ENCODE measurements at places on chromosomes 2 and 18.

DNA sequence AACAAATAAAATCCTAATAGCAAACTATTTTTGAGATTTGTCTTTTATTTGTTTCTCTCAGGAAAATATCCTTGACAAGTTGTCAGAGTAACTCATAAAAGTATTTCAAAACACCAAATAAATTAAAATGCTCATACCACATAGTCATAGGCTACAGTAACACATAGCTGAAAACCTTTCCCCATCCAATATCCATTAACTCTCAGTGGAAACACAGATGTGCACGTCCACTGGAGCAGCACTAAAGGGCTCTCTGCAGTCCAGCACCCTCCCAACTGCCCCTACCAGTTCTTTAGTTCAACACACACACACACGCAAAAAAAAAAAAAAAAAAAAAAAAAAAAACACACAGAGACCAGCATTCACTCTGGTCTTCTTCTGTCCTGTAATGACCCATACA lies 879 bp upstream of the XDH start:
- H3K36me3 ChIP-seq, result no peaks in the 10 kb centered on the region
- no peaks in the 10 kb centered on the region for H3K4me1 ChIP-seq
- no peak overlapping the region for H3K4me3 ChIP-seq

DNA sequence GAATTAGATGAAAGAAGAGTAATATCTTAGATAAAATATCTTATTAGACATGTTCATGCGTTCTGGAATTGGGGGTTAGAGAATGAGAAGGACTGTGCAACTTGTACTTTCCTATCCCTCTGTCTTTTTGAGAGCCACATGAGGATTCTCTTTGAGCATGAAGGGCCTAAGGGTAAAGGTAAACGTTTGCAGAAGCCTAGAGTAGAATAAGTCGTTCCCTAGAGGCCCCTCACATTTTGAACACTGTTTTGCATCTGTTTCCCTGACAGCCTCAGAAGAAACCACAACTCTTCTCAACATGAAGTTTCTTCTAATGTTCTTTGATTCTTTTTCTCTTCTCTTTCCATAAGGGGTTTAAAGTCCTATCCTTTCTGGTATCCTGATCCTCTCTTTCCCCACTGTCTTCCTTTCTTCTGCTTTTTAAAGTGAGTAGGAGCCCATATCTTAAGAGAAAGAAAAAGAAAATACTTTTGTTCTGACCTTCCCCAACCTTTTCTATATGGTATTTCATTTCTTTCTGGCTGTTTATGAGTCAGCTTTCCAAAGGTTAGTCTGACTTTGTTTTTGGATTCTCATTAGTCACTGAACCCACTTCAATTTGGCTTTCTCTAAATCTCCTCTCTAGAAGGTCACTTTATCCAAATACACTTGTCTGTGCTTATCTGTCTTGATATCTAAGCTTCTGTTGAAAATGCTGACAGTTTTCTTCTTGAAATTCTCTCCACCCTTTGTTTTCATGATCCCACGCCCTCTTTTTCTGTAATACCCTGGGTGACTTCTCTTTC lies 34.8 kb downstream of the PPP1R1C start:
- no peaks in the 10 kb centered on the region for H3K4me1 ChIP-seq
- no peaks in the 10 kb centered on the region for H3K36me3 ChIP-seq
- H3K27me3 ChIP-seq, result no peaks in the 10 kb centered on the region
- no peak overlapping the region for H3K4me3 ChIP-seq
- DNase-seq, result no peak

- H3K27ac ChIP-seq, result no peak overlapping the region
- peaks cover 8% of the 10 kb centered on the region for H3K27me3 ChIP-seq
- no peak for DNase-seq
These were observed 231.2 kb upstream of the RAB6C start for GRCh38 chr2:129748250-129748649.

DNA sequence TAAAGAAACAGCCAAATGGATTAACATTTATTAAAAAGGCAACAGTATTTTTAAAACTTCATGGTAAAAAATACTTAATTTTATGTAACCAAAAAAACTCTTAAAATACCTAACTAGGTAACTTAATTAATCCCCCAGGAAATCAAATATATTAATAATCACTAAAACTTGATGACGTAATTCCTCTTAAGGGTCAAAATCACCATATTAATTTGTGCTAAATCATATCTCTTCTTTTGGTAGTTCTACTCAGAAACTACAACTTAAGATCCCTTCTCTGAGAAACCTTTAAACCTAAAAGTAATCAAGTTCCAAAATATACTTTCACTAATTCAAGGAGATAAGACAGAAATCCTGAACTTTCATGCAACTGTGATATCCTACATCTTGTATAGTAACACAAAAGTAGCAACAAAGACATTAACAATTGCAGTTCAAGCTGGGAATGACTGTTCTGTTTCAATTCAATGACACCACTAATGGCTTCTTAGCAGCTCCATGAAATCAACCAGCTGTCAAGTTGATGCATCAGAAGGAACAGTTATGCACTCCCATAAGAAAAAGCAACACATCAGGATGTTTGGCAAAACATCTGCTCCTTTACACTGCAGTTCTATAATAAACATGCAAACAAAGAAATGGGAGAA lies 4.0 kb downstream of the BAZ2B start:
- H3K27me3 ChIP-seq, result no peaks in the 10 kb centered on the region
- peak; percentile 16 for DNase-seq
- peak overlapping the region; percentile 50 for H3K27ac ChIP-seq
- no peaks in the 10 kb centered on the region for H3K36me3 ChIP-seq
- peaks cover 5% of the 10 kb centered on the region for H3K4me1 ChIP-seq

- H3K4me3 ChIP-seq, result no peak overlapping the region
- H3K27ac ChIP-seq, result no peak overlapping the region
- H3K4me1 ChIP-seq, result no peaks in the 10 kb centered on the region
- no peaks in the 10 kb centered on the region for H3K36me3 ChIP-seq
- no peak for DNase-seq
These were observed 425.3 kb downstream of the ZNF521 start for GRCh38 chr18:24926649-24927048.

DNA sequence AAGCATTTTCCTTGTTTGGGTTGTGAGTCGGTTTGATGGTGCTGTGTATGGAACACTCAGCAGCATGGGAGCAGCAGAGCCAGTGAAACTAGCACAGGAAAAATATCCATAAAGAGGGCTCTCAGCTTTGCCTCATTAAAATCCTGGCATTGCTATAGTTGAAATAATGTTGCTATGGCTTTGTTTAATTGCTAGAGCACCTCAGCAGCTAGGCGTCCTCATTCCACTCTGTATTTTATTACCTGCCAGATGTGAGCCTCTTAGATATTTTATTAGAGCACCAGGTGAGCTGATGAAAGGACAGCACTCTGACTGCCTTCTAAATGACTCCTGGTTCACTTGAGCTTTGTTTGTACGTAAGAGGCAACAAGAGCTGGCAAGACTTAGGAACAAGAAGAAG lies 232.4 kb downstream of the MTX2 start:
- no peak overlapping the region for H3K27ac ChIP-seq
- no peaks in the 10 kb centered on the region for H3K36me3 ChIP-seq
- H3K4me1 ChIP-seq, result no peaks in the 10 kb centered on the region
- H3K4me3 ChIP-seq, result no peak overlapping the region

- H3K27ac ChIP-seq, result peak overlapping the region; percentile 41
- H3K4me1 ChIP-seq, result peaks cover 16% of the 10 kb centered on the region
- no peaks in the 10 kb centered on the region for H3K36me3 ChIP-seq
- H3K4me3 ChIP-seq, result no peak overlapping the region
- DNase-seq, result peak; percentile 67
- H3K27me3 ChIP-seq, result no peaks in the 10 kb centered on the region
These were observed 48.5 kb downstream of the SMAD7 start for GRCh38 chr18:48902023-48902855.

DNA sequence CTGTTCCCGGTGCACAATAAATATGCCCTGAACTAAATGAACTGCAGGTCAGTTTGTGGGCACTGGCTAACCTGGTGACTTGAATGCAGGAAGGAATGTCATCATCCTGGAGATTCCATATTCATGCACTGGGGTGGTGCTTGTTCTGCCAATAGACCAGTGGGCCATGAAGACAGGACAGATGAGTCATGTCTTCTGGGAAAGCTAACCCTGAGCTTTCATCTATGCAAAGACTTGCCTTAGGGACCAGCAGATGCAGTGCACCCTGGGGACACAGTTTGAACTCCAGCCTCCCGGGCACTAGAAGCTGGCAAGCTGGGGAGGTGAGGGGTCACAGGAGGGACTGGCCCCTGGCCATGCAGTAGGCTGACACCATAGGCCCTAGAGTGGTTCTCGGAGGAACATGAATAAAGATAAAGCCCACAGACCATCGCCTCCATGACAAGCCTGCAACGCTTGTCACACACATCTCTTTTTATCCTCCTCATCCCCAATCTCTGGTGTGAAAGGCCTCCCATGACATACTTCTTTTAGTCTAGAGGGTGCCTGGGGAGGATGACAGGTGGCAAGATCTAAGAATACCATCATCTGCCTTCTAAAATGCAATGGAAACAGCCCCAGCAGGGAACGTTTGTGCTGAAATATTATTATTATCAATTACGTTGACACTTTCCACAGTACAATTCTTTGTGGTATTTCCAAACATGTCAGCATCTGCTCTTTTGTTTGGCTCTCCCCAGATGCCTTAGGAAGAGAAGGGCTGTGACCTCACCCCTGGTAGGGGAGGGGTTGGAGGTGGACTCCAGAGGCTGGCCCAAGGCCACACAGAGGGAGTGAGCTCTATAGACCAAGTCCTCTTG lies 267.4 kb upstream of the RAB6C start:
- H3K36me3 ChIP-seq, result no peaks in the 10 kb centered on the region
- no peak for DNase-seq
- H3K4me3 ChIP-seq, result no peak overlapping the region
- no peak overlapping the region for H3K27ac ChIP-seq
- H3K27me3 ChIP-seq, result peaks cover 17% of the 10 kb centered on the region

DNA sequence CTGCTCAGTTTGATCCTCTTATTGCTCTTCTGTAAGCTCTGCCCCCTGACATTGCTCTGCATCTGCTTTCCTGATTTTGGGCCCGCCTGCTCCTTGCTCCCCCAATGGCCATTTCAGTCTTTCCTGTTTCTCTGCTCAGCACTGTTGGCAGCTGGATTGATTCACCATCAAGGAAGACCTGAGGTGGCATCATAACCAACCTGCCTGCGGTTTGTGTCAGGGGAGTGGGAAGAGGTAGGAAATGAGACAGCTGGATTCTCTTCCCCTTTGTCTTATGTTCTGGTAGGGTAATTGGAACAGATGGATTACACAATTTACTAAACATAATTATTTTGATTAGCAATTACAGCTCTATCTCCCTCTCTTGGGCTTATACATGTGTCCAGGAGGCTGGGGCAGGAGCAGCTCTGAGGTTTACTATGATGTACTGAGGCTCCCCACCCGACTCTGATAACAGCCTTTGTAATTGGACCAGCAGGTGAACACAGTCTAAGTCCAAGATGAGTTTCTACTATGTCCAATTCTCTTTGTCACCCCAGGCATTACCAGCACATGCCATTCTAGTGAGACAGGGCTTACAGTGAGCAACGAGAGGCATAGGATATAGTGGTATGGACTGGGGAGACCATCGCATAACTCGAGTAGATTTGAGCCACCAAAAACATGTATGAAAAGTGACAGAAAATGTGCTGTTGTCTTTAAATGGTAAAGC lies 151.8 kb upstream of the MMADHC start:
- no peak overlapping the region for H3K27ac ChIP-seq
- no peaks in the 10 kb centered on the region for H3K4me1 ChIP-seq
- H3K27me3 ChIP-seq, result no peaks in the 10 kb centered on the region
- DNase-seq, result no peak

GRCh38 chr2:150653351-150653750 lies 165.9 kb upstream of the RND3 start:
- no peaks in the 10 kb centered on the region for H3K4me1 ChIP-seq
- H3K36me3 ChIP-seq, result no peaks in the 10 kb centered on the region
- H3K27me3 ChIP-seq, result no peaks in the 10 kb centered on the region
- DNase-seq, result no peak
- H3K27ac ChIP-seq, result no peak overlapping the region

DNA sequence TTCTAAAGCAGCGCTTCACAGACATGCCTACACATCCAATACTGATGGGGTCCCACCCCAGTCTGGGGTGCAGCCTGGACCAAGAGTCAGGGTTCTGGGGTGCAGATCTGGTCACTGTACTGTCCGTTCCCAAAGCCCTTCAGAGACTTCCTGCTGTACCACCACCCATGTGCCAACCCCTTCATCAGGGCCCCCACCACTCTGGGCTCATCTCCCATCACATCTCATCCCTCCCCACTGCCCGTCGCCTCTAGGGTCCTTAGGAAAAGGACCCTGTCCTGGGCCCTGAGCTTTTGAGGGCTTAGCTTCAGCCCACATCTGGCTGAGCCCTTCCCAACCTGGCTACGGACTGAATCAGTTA lies 37.9 kb upstream of the ID2 start:
- peaks cover 24% of the 10 kb centered on the region for H3K4me1 ChIP-seq
- H3K4me3 ChIP-seq, result no peak overlapping the region
- peaks cover 26% of the 10 kb centered on the region for H3K27me3 ChIP-seq
- DNase-seq, result no peak
- no peak overlapping the region for H3K27ac ChIP-seq

DNA sequence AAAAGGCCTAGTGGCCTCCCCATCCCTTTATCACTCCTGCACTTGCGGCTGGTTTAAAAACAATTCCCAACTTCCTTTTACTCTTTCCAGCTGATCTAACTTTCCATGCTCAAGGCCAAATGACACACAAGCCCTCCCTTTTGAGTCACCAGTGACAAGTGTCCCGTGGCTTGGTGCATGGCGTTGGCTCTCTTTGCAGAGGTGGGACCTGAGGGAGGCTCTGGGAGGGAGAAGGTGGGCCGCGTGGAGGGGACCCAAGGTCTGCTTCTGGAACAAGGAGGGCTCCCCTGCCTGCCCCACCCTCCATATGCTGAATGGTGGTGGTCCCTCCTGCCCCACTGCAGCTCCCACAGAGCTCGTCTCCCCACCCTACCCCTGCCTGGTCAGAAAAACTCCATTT lies 30.8 kb upstream of the HPCAL1 start:
- H3K27me3 ChIP-seq, result no peaks in the 10 kb centered on the region
- no peaks in the 10 kb centered on the region for H3K36me3 ChIP-seq
- H3K27ac ChIP-seq, result no peak overlapping the region
- peaks cover 38% of the 10 kb centered on the region for H3K4me1 ChIP-seq
- no peak overlapping the region for H3K4me3 ChIP-seq

- no peaks in the 10 kb centered on the region for H3K4me1 ChIP-seq
- H3K27ac ChIP-seq, result no peak overlapping the region
- no peak for DNase-seq
These were observed 175.8 kb upstream of the MSH6 start for GRCh38 chr2:47607005-47607679.

- no peak for DNase-seq
- no peak overlapping the region for H3K27ac ChIP-seq
- no peaks in the 10 kb centered on the region for H3K27me3 ChIP-seq
- no peaks in the 10 kb centered on the region for H3K36me3 ChIP-seq
- no peak overlapping the region for H3K4me3 ChIP-seq
These were observed 232.8 kb downstream of the PIK3C3 start for GRCh38 chr18:42187611-42188380.

GRCh38 chr18:3054780-3055179 lies 41.8 kb upstream of the LPIN2 start:
- H3K27ac ChIP-seq, result no peak overlapping the region
- no peaks in the 10 kb centered on the region for H3K4me1 ChIP-seq
- no peak for DNase-seq
- no peak overlapping the region for H3K4me3 ChIP-seq
- H3K27me3 ChIP-seq, result no peaks in the 10 kb centered on the region

All from K562 (cell line).